ENCODE measurements at places on chromosomes 7 and 10. TPM values are rescaled to one million over a fixed set of nuclear protein-coding genes. Genes with fewer than 3 reads are reported as not detected.

The GDF10 gene
- 1.8 TPM for total RNA-seq

- DNase-seq: no peak
Observed at GRCh38 chr10:73857446-73857845, 16.9 kb downstream of the CAMK2G start.

The GPRIN2 gene
- total RNA-seq: not detected

DNA sequence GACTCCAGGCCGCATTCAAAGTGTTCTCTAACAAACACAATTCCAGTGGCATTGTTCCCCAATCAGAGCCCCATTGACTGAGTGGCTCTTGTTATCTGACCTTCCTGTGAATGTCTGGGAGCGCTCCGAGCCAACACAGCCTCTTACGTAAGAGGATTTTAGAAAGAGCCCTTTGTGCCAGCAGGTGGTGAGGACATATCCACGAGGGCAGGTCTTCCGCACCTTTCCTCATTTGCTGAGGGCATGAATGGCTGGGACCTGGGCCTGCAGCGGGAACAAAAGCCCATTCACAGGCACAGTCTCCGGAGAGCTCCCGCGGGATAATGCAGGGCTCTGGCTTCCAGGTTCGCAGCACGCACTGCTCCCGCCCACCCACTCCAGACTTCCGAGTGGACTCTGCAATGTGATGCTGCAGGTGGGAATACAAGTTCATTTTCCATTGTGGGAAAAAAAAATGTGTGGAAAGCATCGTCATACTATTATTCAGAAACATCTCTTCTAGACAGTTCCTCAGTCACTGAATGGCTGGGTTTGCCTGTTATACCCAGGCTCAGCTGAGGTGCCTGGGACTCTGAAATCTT, 295.0 kb upstream of the IGFBP3 start:
- peak; percentile 28 for DNase-seq

- DNase-seq: no peak
Observed at GRCh38 chr7:29255906-29256692, 61.5 kb downstream of the CHN2 start.

The CUZD1 gene
- total RNA-seq: 0.29 TPM

GRCh38 chr10:11339013-11339412, 272.4 kb downstream of the USP6NL start:
- no peak for DNase-seq

DNA sequence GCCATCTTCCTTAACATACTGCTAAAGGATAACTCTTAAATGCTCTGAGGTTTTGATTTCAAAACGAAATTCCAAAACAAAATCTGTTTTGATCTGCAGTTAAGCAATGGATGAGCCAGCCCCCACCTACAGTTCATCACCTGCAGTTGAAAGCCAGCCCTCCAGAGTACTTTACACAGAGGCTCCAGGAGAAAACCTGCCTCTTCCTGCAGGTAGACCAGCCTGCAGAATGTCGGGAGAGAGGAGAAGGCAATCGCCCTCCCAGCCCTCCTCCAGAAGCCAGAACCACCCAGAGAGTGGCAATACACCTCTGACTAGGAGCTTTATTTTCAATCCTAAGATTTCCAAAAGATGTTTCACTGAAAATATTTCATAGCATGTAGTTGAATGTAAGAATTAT, 798.1 kb downstream of the GATA3 start:
- DNase-seq: no peak

DNA sequence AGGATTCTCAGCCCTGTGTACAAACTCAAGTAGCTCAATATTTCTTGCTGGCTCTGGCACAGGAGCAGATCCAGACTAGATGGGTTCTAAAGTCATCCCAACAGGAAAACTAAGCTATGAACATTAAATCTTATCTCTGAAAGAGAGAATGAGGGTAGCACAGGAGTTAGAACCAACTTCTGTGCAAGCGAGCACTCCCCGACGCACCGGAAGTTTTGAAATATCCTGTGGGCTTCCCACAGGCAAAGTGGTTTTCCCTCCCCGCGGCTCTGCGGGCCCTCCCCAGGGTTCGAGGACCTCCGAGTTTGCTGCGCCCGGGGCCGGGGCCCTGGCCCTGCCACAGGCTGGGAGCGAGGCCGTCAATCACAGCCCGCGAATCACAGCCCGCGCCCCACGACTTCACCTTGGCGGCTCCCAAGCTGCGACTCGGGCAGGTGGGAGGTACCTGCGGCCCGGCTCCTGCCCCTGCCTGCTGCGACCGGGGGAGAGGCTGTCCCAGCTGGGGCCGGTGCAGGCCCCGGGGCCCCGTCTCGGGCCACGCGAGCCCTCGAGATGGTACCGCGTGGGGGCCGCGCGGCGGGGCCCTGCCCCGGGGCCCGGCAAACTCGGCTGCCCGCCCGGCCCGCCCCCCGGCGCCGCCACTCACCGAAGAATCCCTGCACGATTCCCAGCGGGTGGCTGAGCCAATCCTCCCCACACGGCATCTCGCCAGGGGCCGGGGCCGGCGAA, 598 bp downstream of the MCMBP start:
- peak; percentile 82 for DNase-seq

The CPA2 gene
- 0.67 TPM for total RNA-seq

- peak; percentile 75 for DNase-seq
Observed at GRCh38 chr7:6398943-6399342, 48.8 kb downstream of the DAGLB start.

DNA sequence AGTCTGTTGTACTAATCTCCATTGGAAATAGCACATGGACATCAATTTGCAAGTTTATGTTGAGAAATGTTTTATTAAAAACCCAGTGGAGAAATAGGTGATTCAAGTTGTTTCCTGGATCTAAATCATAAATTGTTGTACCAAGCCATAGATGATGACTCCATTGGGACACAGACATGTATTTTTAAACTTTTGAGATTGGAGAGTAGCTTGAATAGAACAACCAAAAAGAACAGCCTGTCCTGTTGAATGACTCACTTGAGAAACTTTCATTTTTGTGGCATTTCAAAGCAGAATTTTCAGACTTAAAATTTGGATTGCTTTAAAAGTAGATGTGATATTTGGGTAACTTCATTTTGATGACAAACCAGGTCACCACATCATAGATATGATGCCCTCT, 197.5 kb downstream of the GPAM start:
- DNase-seq: no peak

The SLC16A12 gene
- total RNA-seq: 4.4 TPM

DNA sequence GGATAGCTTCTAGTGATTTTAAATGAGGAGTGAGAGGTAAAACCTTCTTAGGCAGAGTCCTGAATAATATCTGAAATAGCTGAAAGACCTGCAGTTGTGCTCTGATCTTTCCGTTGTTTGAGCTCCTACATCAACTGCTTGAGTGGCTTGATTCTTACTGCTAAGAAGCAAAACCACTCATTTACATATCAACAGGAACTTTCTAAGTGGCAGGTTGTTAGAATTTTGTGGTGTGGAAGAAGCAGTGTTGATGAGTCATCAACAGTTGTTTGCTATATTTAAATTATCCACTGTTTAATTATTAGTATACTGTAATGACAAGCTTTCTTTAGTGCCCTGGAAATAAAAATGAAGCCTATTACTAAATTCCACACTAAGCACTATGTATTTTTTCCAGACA, 689.5 kb downstream of the DNAJB9 start:
- no peak for DNase-seq

DNA sequence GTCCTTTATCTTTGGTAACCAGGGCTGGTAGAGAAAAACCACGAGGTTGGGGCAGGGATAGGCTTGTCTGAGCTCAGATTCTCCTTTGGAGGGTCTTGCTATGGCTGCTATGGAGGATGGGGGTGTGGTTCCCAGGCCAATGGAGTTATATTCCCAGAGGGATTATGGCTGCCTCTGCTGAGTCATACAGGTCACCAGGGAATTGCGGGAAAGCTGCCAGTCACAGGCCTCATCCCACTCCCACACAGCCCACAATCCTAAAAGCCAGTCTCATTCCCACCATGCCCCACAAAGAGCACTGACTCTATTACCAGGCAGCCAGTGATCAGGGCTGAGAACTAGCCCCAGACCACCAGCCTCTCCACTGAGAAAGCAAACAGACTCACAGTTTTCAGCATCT, 316.6 kb upstream of the TMEM229A start:
- DNase-seq: no peak

- no peak for DNase-seq
Observed at GRCh38 chr7:29972315-29972669, 17.3 kb downstream of the SCRN1 start.

GRCh38 chr7:129789000-129789399, 163.8 kb downstream of the UBE2H start:
- no peak for DNase-seq
